ENCODE measurements at places on chromosomes 11 and 22. TPM values are rescaled to one million over a fixed set of nuclear protein-coding genes. Genes with fewer than 3 reads are reported as not detected.

- DNase-seq = peak; percentile 53
Measured at GRCh38 chr11:10351765-10352641, 47.1 kb downstream of the ADM start.

GRCh38 chr22:32800994-32801536 lies 440 bp upstream of the TIMP3 start:
- DNase-seq = no peak

GRCh38 chr11:15873501-15873900 lies 482.8 kb downstream of the SOX6 start:
- DNase-seq = no peak

The C11orf91 gene
- not detected for total RNA-seq

The MGAT3 gene
- total RNA-seq = 1.2 TPM

The OR51B5 gene
- total RNA-seq = not detected

All from stomach (tissue), 19 donors.